ENCODE measurements at places on chromosomes 3 and 15. TPM values are rescaled to one million over a fixed set of nuclear protein-coding genes. Genes with fewer than 3 reads are reported as not detected.

The GP9 gene
- total RNA-seq = not detected

The CYP19A1 gene
- not detected for total RNA-seq

The IQCF5 gene
- total RNA-seq = not detected

The GPR27 gene
- 13.4 TPM for total RNA-seq

The FBXL2 gene
- total RNA-seq = 25.6 TPM

The ZMYND10 gene
- 0.54 TPM for total RNA-seq

The PLCH1 gene
- total RNA-seq = 1.3 TPM

The SLC9C1 gene
- total RNA-seq = 0.69 TPM

The NPHP3 gene
- 29.5 TPM for total RNA-seq

The NR1I2 gene
- 0.07 TPM for total RNA-seq

The HYKK gene
- 5.6 TPM for total RNA-seq

The SLC28A2 gene
- not detected for total RNA-seq

The DAG1 gene
- 118 TPM for total RNA-seq

The TOPAZ1 gene
- not detected for total RNA-seq

The GOLGA8J gene
- not detected for total RNA-seq

The STRIT1 gene
- not detected for total RNA-seq

The SCAANT1 gene
- not detected for total RNA-seq

The MUC20 gene
- 8.7 TPM for total RNA-seq

The ADPRH gene
- 1.9 TPM for total RNA-seq

The STRC gene
- 2.9 TPM for total RNA-seq

The SEMA6D gene
- 52.0 TPM for total RNA-seq

The UBAP1L gene
- 10.7 TPM for total RNA-seq

The CD47 gene
- total RNA-seq = 178 TPM

The GPR149 gene
- not detected for total RNA-seq

The TERB2 gene
- not detected for total RNA-seq

The BNC1 gene
- total RNA-seq = 54.0 TPM

The ATP10A gene
- total RNA-seq = 0.18 TPM

The ROPN1 gene
- total RNA-seq = not detected

The TRIM42 gene
- not detected for total RNA-seq

The ALDH1L1 gene
- total RNA-seq = 1.2 TPM

The EPHB3 gene
- total RNA-seq = 115 TPM

The GASK1A gene
- total RNA-seq = 0.75 TPM

The ANKUB1 gene
- total RNA-seq = not detected

The RFTN1 gene
- total RNA-seq = 11.0 TPM

The HIGD2B gene
- total RNA-seq = not detected

The PLA1A gene
- total RNA-seq = not detected

The REC114 gene
- not detected for total RNA-seq

The GOLGA6D gene
- total RNA-seq = 0.18 TPM

The XCR1 gene
- not detected for total RNA-seq

Measured in mesothelial cell of epicardium (in vitro differentiated cells).